G401 (cell line): ENCODE measurements at places on chromosomes 3 and 15. TPM values are rescaled to one million over a fixed set of nuclear protein-coding genes. Genes with fewer than 3 reads are reported as not detected.

- no peak for DNase-seq
Measured at GRCh38 chr15:73687351-73687750, 3.2 kb downstream of the CD276 start.

GRCh38 chr3:71122641-71123040, 460.9 kb downstream of the FOXP1 start:
- no peak for DNase-seq

DNA sequence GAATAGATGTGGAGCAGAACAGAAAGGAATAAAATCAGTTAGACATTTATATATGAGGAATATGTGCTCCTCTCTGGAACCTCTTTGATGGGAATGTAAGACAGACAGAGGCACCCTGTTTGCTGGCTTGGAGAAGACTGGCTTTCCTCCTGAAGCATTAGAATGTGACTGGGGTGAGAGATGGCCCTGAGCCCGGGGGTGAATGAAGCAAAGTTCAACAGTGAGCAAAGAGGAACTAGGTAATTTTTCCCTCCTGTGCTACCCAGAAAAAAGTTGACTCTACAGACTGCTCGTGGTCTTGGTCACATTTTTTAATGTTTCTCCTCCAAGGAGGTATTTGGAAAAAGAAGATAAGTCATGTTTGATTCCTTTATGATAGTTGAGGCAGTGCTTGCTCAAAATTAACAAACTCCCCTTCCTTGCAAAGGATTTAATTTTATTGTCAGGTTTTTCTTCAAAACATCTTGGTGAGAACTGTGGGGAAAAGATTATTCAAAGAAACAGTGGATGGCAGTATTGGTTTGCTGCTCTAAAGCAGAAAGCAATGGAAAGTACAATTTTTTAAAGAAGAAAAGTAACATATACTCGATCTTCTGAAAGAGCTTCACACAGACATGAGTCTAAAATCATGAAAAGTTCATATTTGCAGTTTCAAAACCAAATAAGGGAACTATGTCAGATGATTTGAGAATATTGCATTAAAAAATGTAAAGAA, 370.4 kb upstream of the CDIN1 start:
- no peak for DNase-seq

GRCh38 chr3:15405448-15406050, 21.8 kb downstream of the METTL6 start:
- peak; percentile 81 for DNase-seq

DNA sequence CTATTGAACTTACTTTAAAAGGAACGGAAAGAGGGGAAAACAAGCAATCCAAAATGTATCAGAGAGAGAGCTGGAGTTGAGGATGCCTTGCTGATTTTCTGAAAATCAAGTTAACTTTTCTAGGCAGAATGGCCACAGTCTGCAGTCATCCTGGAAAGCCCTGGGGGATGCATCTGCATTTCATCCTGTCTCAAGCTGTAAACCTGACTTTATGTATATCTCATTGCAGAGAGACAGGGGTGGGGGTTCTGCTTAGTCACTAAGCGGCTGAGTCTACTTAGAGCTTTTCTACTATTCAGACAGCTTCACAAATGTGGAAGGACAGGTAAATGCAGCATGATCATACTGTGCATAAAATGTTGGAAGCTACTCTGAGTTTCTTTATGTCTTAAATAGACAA, 41.4 kb downstream of the MRPS25 start:
- DNase-seq, result no peak

- DNase-seq, result no peak
Measured at GRCh38 chr15:67784090-67784781, 41.1 kb upstream of the SKOR1 start.

The TAGLN3 gene
- not detected in 2 replicates for total RNA-seq

DNA sequence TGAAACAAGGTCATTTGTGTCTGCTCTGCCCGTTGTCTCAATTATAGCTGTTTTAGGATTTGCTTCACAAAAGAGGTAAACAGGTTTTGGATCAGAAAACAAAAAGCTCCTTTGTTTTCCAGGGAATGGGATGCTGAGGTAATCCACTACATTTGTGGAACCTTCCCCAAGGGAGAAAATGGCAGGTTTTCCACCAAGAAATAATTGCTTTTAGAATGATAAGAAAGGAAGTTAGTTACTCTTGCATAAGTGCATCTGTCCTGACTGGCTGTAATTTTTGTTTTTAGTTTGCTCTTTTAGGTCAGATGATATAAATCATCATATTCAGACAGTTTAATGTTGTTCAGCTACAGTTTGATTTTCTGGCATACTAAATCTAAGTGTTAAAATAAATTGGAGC, 198.5 kb upstream of the COL8A1 start:
- no peak for DNase-seq

DNA sequence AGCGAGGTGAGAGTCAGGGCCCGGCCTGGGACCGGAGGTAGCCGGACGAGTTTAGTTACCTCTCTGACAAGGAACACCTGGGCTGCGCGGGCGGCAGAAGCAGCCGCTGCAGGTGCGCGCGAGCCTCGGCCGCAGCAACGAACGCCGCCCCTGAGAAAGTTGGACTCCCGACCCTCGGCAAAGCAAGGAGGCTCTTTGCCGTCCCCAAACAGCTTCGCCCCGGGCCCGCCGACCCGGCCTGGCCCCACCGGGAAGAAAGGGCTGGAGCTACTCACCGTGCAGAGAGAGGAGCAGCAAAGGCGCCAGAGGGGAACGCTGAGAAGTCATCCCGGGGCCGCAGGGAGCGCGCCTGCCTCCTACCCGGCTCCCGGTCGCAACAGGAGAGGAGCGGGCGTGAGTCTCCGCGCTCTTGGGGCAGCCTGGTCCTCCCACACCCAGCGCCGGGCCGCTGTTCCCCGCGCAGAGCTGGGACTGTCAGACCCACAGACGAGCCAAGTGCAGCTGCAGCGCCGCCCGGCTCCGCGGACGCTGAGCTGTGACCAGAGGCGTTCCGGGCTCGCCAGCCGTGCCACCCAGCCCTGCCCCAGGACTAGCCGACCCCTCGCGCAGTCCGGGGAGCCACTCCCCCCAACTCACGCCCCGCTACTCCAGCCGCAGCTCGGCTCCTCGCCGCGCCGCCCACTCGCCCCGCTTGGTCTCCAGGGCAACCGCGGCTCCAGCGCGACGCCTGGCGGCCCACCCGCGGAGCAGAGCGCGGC, at the start of gene IGSF11:
IGSF11 (minus strand) TSS at position 591 of the 758 bp plus-strand sequence; CDS start at position 327, 264 bp downstream.
- DNase-seq, result peak; percentile 14

- DNase-seq, result no peak
Measured at GRCh38 chr3:55185380-55185779, 257.5 kb upstream of the LRTM1 start.

- DNase-seq, result no peak
Measured at GRCh38 chr3:124942613-124943012, 8.1 kb upstream of the MUC13 start.

DNA sequence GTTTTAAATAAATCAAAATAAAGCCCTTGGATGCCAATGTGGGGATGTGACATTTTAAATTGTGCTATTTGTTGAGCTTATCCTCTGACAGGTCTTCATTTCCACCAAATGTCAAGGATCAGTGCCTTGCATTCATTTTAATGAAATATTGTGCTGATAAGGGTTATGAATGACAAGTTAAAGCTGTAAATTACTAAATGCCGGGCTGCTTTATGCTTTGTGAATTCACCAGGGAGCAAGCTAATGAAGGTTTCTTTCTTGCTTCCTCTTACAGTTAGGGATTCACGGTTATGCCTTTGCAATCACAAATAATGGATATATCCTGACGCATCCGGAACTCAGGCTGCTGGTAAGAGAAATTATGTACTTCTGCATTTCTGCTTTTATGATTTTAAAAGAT, 81.7 kb downstream of the LRTM1 start:
- DNase-seq, result no peak

- no peak for DNase-seq
Measured at GRCh38 chr3:180070925-180071324, 34.2 kb upstream of the PEX5L start.

GRCh38 chr3:45153658-45154437, 7.7 kb upstream of the CDCP1 start:
- no peak for DNase-seq

DNA sequence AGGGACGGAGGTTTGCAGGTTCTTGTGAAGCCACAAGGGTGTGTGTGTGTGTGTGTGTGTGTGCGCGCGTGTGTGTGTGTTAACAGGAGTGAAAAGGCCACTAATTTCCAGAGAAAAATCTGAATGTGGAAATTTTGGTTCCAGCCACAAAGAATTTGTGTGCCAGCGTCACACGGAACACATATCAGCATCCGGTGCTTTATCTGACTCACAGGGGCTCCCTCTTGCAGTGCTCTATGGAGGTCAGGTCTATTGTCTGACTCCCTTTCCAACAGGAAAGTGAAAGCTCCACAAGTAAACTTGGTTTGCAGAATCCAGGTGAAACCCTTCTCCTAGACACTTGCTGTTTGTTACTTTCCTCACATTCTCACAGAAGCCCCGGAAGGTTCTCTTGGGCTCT, 6.2 kb downstream of the CLDN11 start:
- no peak for DNase-seq

DNA sequence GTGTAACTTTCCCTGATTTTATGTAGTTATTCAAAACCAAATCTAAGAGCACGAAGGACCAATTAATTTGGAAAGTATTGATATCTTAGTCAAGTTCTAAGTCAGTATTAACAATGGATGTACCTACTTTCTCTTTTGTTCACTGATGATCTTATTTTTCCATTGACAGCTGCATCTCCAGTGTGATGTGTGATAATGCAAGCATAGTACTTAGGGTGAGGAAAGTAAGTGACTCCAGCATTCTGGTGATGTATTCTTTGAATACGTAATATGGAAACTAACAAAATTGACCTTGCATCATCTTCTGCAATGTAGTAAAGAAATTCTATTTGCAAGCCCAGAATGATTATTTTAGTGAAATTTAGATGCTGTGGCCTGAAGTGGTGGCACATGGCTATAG, 22.4 kb downstream of the FBXW12 start:
- DNase-seq, result no peak

GRCh38 chr15:29924750-29925149, 102.5 kb upstream of the TJP1 start:
- DNase-seq, result no peak

DNA sequence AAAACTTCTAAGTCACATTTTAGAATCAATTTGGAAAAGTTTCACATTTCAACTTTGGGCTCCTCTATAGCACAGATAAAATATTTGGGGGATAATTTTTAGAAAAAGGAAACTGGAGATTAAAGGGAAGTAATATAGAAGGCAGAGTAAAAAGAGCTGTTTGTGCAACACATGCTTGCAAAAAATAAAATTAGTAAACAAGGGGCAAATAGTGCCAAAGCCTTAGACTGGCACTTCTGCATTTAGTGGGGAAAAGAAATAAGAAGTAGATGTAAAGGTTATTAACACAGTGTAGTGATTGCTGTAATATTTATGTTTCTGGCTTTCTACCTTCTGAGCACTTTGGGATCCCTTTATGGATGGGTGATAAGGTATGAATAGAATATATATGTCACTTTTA, 246.6 kb downstream of the CBLB start:
- DNase-seq, result no peak

The CFAP91 gene
- total RNA-seq, result not detected in 2 replicates

The KLF15 gene
- 5.9 and 8.7 TPM in 2 replicates for total RNA-seq

- no peak for DNase-seq
Measured at GRCh38 chr3:194166682-194167479, 30.9 kb downstream of the HES1 start.

- DNase-seq, result no peak
Measured at GRCh38 chr3:63976161-63976871, 47.0 kb downstream of the PSMD6 start.

DNA sequence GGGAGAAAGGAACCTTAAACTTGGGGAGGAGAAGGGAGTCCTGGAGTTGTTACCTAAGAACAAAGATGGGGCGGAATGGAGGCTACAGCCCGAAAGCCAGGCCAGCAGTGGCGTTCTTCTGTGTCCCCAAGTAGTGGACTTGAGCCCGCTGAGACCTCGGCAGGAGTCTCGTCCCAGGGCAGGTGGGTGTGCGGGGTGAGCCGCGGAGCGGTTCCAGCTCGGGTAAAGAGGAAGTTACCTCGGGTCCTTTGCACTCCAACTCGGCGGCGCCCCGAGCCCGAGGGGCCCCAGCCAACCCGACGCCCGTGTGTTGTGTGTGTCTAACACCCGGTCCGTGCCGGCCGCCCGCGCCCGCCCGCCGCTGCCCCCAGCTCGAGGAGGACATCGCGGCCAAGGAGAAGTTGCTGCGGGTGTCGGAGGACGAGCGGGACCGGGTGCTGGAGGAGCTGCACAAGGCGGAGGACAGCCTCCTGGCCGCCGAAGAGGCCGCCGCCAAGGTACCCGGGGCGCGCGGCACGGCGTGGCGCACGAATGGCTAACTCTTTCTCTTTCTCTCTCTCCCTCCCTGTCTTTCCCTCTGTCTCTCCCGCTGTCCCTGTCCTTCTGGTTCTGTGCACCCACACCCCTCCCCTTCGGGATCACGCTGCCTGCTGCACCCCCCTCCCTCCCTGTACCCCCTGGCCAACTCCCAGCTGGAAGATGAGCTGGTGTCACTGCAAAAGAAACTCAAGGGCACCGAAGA, 959 bp downstream of the TPM1 start:
- DNase-seq, result no peak

The PHLDB2 gene
- not detected in 2 replicates for total RNA-seq

DNA sequence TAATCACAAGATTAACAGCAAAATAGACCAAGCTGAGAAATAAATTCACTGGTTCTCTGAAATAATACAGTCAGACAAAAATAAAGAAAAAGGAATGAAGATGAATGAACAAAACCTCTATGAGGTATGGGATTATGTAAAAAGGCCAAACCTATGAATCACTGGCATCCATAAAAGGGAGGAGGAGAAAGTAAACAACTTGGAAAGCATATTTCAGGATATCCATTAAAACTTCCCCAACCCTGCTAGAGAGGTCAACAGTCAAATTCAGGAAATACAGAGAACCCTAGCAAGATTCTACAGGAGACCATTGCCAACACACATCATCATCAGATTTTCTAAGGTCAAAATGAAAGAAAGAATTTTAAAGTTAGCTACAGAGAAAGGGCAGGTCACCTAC, 649.7 kb upstream of the CBLB start:
- no peak for DNase-seq

GRCh38 chr3:123818921-123819429, 65.2 kb downstream of the MYLK start:
- DNase-seq, result no peak

- DNase-seq, result no peak
Measured at GRCh38 chr3:94460931-94461330, 398.1 kb downstream of the NSUN3 start.

GRCh38 chr3:143147707-143148106, 28.1 kb downstream of the CHST2 start:
- DNase-seq, result no peak

- no peak for DNase-seq
Measured at GRCh38 chr3:28678086-28678485, 329.5 kb upstream of the AZI2 start.
